ENCODE measurements at places on chromosomes 7 and 10.
A peak's percentile ranks its signal among the peaks of the same experiment; 100 is the strongest.

- no peak for DNase-seq
Observed at GRCh38 chr7:3011211-3011852, 32.3 kb downstream of the CARD11 start.

DNA sequence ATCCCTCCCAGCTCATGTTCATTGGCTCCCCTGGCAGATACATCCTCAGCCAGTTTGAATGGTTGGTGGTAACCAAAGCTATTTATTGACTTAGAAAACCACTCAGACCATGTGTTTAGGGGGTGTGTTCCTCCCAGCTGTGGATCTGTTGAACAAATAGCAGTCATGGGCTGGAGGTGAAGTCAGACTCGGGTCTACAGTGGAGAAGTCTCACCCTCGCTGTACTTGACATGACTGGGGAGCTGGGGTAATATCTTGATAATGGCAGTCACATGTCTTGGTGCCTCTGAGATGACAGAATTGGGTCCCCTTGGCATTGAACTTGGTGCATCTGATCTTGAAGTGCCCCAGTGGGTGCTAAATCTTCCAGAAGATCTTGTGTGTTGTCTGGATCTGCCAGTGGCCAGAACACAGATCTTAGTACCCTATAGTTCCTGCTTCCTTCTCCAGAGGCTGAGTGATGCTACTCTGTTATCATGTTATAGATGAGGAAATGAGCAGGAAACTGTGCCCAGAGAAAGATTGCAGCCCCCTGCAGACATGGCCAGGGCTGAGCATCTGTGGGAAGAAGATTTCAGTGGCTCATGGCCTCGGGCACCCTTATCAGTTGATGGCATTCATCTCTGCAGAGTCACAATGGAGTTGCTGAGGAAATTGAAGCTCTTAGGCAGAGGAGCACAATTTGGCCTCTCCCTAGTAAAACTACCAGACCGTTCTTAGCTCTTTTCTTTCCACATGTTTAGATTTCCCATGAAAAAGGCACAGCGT, 50.4 kb downstream of the ADRA2A start:
- no peak for DNase-seq

DNA sequence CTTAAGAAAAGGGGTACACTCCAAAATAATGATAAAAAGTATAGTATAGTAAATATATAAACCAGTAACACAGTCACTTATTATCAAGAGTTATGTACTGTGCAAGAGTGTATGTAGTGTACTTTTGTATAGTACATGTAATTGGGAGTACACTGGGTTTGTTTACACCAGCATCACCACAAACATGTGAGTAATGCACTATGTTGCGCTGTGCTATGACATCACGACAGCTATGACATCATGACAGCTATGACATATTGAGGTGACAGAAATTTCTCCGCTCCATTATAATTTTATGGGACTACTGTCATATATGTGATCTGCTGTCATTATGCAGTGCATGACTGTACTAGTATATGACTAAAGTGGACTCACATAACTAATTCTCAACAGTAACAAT, 84.6 kb downstream of the KMT2C start:
- no peak for DNase-seq

DNA sequence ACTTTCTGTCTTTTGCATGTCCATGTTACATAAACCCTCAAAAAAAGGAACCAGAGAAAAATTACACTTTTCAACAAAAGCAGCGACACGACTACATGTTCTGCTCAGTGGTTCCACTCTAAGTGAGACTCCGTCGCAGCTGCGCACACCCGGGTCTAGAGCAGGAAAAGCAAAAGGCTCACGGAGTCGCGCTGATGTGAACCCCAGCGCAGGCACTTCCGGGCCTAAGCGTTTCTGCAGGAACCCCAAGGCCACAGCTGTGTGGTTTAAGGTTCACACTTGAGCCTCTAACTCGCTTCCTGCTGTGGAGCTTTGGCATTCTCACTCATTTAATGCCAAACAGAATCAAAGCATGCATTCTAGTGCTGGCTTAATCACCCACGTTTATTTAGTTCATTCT, 240.3 kb downstream of the DNAJB6 start:
- DNase-seq: no peak

DNA sequence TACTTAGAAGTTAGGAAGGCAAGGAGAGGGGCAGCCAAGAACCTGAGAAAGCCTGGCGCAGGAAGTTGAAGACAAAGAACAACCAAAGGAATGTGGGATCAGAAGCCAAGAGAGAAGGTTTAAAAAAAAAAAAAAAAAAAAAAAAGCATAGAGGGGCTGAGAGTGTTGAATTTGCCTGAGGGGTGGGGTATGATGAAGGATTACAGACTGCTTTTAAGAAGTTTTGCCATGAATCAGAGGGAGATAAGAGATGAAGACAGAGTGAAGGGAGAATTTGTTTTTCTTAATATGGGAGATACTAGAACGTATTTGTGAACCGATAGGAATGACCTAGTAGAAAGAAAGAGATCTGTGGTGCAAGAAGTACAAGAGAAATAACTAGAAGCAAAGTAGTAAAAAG, 6.7 kb downstream of the SLC26A4 start:
- no peak for DNase-seq

GRCh38 chr7:112484671-112485167, 3.9 kb downstream of the LSMEM1 start:
- peak; percentile 27 for DNase-seq

DNA sequence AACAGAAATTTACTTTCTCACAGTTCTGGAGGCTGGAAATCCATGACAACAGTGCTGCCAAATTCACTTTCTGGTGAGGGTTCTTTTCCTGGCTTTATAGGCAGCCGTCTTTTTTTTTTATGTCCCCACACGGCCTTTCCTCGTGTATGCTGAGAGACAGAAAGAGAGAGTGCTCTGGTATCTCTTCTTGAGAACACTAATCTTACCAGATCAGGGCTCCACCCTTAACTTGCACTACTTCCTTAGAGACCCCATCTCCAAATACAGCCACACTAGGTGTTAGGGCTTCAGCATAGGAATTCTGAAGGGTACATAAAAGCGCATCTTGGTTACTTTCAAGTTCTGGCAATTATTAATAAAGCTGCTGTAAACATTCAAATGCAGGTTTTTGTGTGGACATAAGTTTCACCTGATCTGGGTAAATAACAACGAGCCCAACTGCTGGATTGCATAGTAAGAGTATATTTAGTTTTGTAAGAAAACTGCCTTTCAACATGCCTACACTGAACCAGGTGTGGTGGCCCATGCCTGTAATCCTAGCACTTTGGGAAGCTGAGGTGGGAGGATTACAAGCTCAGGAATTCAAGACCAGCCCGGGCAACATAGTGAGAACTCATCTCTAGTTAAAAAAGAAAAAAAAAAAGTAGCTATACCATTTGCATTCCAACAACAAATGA, 8.2 kb upstream of the C1GALT1 start:
- DNase-seq: no peak

DNA sequence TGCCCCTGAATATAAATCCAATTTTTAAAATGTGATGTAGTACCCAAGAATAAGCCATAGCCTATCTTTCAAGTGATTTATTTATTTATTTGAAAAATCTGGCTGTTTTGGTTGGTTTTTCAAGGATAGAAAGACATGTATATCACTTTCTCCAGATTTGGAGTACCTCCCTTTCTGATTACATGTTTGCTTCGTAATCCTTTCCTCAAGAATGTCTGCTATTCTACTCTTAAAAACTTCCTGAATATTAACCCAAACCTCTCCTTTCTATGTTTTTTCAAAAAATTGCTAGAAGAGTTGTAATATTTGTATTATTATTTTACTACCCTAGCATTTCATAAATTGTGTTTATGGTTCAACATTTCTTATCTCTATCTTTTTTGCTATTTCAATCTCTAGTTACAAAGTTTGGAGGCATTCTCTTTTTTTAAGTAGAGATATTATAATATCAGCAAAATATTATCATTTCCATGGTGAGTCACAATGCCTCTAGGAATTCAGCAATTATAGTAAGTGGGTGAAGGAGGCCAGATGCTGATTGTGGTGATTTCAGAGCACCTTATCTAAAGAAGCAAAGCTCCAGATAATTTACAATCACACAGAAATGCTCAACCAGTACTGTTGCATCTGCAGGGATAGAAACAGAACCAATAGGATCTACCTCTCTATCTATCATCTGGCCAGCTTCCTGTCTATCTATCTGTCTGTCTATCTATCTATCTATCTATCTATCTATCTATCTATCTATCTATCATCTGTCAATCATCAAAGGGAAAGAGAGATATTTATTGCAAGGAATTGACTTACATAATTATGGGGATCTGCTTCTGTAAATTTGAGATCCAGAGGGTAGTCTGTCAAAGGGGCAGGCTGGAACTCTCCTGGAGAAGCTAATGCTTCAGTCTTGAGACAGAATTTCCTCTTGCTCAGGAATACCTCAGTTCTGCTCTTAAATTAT, 412.5 kb upstream of the SEMA3C start:
- DNase-seq: no peak

- DNase-seq: no peak
Observed at GRCh38 chr10:24114556-24114955, 94.4 kb upstream of the KIAA1217 start.
